CD4-positive, alpha-beta T cell treated with Interleukin-12 subunit alpha and Interleukin-12 subunit beta, for 1 hour (primary cell): ENCODE measurements at places on chromosomes 1 and 21.

GRCh38 chr1:93976291-93976690 is 67.1 kb upstream of the GCLM start:
- DNase-seq, result no peak

- DNase-seq, result no peak
These were observed 310.4 kb downstream of the KCTD3 start for GRCh38 chr1:215877452-215877951.

- no peak for DNase-seq
These were observed 44.2 kb upstream of the ETS2 start for GRCh38 chr21:38761531-38761930.

- DNase-seq, result no peak
These were observed 3.7 kb downstream of the DEDD start for GRCh38 chr1:161128591-161129420.

DNA sequence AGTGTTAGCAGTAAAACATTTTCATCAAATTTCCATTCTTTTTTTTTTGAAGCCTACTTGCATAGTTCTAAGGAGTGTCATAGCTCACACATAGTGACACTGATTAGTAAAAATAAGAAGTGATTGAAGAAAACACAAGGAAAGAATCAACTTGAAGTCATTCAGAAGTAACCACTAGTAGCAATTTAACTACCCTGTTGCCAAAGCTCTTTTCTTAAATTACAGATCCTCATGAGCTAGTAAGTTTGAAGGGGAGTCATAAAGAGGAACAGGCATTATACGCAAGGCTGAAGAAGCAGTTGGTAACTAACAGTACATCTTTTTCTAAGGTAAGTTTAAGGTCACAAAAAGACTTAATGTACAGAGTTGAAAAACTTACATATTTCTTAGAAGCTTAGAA is 332.2 kb downstream of the CHRM3 start:
- peak; percentile 3 for DNase-seq

DNA sequence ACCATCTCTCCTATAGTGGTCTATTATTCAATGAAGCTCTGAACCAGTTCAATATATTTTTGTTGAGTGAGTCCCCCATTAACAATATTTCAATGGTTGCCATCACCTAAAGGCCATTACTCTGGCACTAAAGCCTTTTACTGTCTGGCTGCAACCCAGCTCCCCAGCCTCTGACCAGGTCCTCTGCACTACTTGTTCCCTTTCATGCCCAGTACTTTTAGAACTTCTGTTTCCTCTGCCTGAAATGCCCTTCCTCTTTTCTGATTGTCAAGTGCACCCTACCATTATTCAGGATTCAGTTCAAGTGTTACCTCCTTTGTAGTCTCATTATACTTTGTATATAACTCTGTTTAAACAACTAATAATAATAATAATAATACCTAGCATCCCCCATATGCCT is 30.4 kb upstream of the ZFYVE9 start:
- DNase-seq, result no peak

- no peak for DNase-seq
These were observed 2.4 kb upstream of the ZRANB2 start for GRCh38 chr1:71083271-71083670.
